ENCODE measurements at places on chromosomes 13 and 19.

- DNase-seq = no peak
These were observed 15.7 kb downstream of the CIC start for GRCh38 chr19:42284591-42285341.

GRCh38 chr19:55098716-55099556, 18.5 kb downstream of the PPP1R12C start:
- no peak for DNase-seq

DNA sequence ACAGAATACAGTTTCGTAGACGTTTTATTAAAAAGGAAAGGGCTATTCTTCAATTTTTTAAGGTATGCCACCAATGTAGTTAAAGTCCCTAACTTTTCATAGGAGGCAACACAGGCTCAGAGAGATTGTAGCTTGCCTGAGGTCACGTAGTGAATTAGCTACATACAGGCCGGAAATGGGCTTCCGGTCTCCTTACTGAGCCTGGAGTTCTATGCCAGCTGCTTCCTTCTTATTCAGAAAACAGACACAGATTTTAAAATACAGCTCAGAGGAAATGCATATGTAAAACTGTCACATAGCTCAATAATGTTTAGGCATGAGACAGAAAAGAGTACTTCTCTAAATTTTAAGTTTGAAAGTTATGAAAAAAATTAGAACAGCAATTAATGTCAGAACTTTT, 85.4 kb upstream of the TUBA3C start:
- DNase-seq = no peak

DNA sequence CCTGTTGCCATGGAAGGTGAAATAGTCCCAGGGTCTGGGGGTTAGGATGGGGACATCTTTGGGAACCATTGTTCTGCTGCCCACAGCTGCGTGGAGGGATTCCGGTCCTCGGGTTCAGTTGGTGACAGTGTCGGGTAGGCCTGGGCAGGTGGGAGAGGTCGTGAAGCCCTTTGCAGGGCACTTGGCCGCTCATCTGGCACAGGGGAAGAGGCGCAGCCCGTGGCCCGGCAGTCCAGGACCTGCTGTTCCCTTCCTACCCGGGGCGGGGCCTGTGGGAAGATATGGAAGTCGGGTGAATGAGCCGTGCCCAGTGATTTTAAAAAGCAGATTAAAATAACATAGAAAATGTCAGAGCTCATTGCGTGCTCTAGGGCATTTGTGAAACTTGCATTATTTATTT, 44.8 kb downstream of the KDM4B start:
- DNase-seq = no peak

- peak; percentile 76 for DNase-seq
These were observed 4.0 kb downstream of the TPGS1 start for GRCh38 chr19:511101-511851.

GRCh38 chr13:66208589-66208988, 1021.5 kb downstream of the PCDH9 start:
- DNase-seq = no peak

- DNase-seq = no peak
These were observed 6.7 kb downstream of the PPP1R37 start for GRCh38 chr19:45099467-45100191.
